ENCODE measurements at places on chromosomes 5 and 9.

GRCh38 chr5:136055612-136056309 lies 27.0 kb downstream of the TGFBI start:
- no peaks in the 10 kb centered on the region for H3K36me3 ChIP-seq
- no peaks in the 10 kb centered on the region for H3K27me3 ChIP-seq
- H3K27ac ChIP-seq = no peak overlapping the region
- H3K4me1 ChIP-seq = no peaks in the 10 kb centered on the region

GRCh38 chr5:4563400-4563799 lies 576.7 kb upstream of the ADAMTS16 start:
- H3K4me1 ChIP-seq = no peaks in the 10 kb centered on the region
- no peak overlapping the region for H3K27ac ChIP-seq
- H3K27me3 ChIP-seq = no peaks in the 10 kb centered on the region

DNA sequence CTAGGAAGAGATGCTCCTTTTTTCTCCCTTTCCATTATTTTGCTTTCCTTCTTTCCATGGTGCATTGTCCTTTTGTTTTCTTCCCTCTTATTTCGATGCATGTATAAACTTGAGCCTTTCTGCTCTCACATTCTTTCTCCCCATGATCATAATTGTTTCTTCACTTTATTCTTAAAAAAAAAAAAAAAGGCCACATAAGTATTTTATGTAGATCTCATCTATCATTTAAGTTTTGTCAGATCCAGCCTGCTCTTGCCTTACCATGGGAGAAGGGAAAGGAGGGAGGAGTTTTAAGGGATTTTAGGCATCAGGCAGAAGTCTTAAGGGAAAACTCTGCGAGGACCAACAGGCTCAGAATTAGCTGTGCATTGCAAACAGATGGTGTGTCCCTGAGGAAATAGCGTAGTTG lies 11.1 kb downstream of the TGFBR1 start:
- H3K4me1 ChIP-seq = peaks cover 77% of the 10 kb centered on the region
- H3K36me3 ChIP-seq = peaks cover 4% of the 10 kb centered on the region
- no peaks in the 10 kb centered on the region for H3K27me3 ChIP-seq

- no peaks in the 10 kb centered on the region for H3K4me1 ChIP-seq
- no peaks in the 10 kb centered on the region for H3K27me3 ChIP-seq
- no peak overlapping the region for H3K4me3 ChIP-seq
- no peak overlapping the region for H3K27ac ChIP-seq
Observed at GRCh38 chr9:98826716-98827115, 19.2 kb downstream of the GALNT12 start.

DNA sequence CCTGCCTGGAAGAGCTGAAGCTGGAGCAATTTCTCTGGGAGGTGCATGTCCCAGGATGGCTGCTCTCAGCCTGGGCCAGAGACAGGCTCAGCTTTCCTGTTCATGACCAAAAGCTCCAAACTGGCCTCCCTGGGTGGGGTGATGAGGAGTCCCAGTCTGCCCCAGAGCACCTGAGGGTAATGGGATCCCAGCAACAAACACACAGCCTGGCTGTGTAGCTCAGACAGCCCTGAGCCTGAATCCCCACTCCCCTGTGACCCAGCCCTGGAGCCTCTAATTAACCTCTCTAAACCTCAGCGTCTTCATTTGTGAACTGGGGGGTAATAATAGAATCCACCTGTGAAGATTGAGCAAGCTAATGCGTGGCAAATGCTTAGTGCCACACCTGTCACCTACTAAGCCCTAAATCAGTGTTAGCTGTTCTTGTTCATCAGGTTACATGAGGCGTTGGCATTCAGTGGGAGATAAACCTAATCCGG lies 67.5 kb downstream of the HSPA4 start:
- no peak for DNase-seq
- H3K27ac ChIP-seq = no peak overlapping the region
- H3K27me3 ChIP-seq = no peaks in the 10 kb centered on the region
- H3K36me3 ChIP-seq = no peaks in the 10 kb centered on the region
- H3K4me1 ChIP-seq = peaks cover under 1% of the 10 kb centered on the region
- no peak overlapping the region for H3K4me3 ChIP-seq

DNA sequence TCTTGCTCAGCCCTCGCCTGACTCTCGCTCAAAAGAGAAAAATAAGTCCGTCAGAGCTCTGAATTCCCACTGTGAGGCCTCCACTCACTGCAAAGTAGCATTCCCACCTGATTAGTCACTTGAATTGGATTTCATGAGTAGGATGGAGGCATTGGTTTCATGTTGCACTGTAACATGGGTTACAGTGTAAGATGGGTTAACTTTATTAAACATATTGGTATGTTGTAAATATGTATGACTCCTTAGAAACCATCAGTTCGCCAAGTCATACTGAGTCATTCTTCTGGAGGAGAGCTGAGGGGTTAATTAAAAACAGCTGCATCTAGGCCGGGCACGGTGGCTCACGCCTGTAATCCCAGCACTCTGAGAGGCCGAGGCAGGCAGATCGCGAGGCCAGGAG lies 93.8 kb upstream of the BNC2 start:
- no peak overlapping the region for H3K27ac ChIP-seq
- no peaks in the 10 kb centered on the region for H3K4me1 ChIP-seq
- no peak overlapping the region for H3K4me3 ChIP-seq
- no peak for DNase-seq

- H3K27ac ChIP-seq = no peak overlapping the region
- H3K4me3 ChIP-seq = no peak overlapping the region
- H3K36me3 ChIP-seq = peaks cover 3% of the 10 kb centered on the region
Observed at GRCh38 chr9:37239921-37240320, 119.5 kb downstream of the ZCCHC7 start.

DNA sequence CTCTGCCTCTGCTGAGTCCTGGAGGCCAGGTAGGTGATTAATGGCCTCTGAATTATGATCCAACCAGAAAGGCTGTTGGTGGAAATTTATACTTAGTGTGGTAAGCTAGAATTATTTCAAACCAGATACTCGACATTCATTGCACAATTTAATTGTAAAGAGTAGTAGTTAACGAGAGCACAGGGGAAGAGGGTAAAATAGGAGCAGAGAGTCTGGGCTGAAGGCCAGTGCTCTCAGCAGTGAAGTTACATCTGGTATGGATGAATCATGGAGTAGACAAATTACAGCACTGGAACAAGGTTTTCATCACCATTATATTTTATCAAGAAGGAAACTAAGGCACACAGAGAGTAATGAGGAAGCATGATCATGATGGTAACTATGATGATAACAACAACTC lies 92.5 kb downstream of the TLR4 start:
- no peak for DNase-seq
- H3K27me3 ChIP-seq = peaks cover 20% of the 10 kb centered on the region
- no peaks in the 10 kb centered on the region for H3K36me3 ChIP-seq
- H3K4me1 ChIP-seq = no peaks in the 10 kb centered on the region
- H3K27ac ChIP-seq = no peak overlapping the region
- H3K4me3 ChIP-seq = no peak overlapping the region
